SK-N-SH (cell line): ENCODE measurements at places on chromosomes 2 and 18.
A peak's percentile ranks its signal among the peaks of the same experiment; 100 is the strongest.

GRCh38 chr2:3021720-3022119 lies 355.9 kb downstream of the EIPR1 start:
- no peak for DNase-seq

DNA sequence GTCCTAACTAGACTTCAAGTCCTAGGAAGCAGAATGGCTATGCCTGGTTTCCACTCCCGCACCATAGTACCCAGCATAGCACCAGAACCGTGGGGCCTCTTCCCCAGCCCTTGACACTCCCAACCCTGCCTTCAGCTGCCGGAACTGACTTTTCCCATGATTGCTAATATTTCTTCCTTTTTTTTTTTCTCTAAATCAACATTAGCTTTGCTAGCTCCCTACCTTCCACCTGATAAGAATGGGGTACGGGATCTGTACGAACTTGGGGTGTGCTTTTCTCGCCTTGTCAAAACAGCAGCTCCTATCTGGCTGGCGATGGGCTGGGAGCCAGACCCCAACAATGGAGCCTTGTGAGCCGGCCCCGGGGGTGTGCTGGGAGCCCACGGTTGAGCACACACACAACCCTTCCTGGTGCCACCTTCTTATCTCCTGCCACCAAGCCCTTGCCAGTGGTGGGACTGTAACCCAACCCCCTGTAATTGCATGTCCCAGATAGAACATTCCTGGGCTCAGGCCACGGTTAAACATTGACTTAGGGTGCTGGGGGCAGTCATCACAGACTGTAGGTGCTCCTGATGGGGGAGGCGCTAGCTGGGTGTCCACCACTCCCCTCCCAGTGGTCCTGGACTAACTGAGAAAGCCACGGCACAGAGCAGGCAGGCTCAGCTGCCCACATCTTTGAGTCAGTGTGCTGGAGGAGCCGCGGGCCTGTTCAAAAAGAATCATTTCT lies 213.0 kb upstream of the HAAO start:
- peak; percentile 34 for DNase-seq

- DNase-seq = no peak
These were observed 47.1 kb downstream of the KCNIP3 start for GRCh38 chr2:95344215-95344583.

DNA sequence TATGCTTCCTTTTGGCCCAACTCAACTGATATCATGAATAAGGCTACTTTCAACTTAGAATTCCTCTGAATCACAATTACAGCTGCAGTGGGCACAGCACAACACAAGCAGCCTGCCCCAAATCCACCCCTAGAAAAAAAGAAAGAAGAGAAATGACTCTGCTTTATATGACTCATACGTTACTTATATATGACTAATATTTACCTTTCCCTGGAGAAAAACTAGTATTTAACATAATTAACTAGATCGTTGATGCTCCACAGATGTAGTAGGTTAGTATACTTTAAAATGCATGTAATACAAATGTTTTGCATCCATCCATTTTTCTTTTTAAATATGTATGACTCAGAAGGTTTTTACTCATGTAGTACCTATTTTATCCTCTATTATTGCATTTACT lies 133.3 kb upstream of the UNC80 start:
- DNase-seq = no peak

DNA sequence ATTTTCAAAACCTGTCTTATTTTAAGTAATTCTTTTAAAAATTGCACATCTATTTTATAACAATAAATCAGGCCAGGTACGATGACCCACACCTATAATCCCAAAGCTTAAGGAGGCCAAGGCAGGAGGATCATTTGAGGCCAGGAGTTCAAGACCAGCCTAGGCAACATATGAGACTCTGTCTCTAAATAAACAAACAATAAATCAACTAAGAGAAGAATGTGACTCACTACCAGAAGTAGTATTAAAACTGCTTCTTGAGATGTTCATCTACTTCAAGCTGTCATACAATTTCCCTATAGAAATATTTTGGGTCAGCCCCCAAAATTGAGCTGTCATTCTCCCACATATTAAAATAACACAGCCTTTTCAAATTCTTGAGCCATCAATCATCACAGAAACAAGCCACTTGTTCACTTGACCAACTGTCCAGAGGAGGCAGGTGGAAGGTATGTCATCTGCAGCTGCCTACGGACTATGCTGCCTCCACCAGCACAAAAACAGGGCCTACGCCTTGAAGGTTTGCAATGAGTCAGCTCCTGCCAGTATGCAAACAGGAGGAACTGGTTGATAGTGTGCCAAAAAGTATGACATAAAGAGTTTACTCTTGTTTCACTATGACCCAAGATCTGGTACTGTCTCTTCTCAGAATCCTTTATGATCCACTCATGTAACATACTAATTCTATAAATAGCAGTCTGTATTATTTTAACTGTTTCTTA lies 33.6 kb downstream of the KIDINS220 start:
- DNase-seq = no peak

GRCh38 chr2:239339241-239339640 lies 61.6 kb downstream of the HDAC4 start:
- DNase-seq = no peak

- DNase-seq = no peak
These were observed 3.1 kb upstream of the AQP12A start for GRCh38 chr2:240688553-240688919.

GRCh38 chr18:74486119-74486849 lies 9.9 kb upstream of the CNDP2 start:
- no peak for DNase-seq

GRCh38 chr18:45860492-45860891 lies 35.0 kb downstream of the SIGLEC15 start:
- no peak for DNase-seq

DNA sequence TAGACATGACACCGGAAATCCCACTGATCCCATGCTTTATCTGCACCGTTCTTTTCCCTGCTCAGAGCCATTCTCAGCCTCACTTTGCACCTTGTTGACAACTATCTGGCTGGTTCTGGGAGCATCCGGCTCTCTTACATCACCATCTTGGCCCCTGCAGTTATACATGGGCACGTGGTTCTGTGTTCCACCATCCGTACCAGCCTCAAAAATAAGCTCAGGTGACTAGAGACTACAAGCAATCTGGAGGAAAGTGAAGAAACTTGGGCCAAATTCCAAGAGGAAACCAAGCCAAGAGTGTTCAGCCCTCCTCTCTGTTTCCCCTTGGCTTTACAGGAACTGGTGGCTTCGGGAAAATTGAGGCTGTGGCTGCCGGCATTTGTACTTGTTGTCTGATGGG lies 244.6 kb upstream of the ACVR2A start:
- DNase-seq = no peak

- no peak for DNase-seq
These were observed 127.0 kb downstream of the INHBB start for GRCh38 chr2:120472891-120473309.

- DNase-seq = no peak
These were observed 161.7 kb upstream of the ZNF236 start for GRCh38 chr18:76660571-76661192.

DNA sequence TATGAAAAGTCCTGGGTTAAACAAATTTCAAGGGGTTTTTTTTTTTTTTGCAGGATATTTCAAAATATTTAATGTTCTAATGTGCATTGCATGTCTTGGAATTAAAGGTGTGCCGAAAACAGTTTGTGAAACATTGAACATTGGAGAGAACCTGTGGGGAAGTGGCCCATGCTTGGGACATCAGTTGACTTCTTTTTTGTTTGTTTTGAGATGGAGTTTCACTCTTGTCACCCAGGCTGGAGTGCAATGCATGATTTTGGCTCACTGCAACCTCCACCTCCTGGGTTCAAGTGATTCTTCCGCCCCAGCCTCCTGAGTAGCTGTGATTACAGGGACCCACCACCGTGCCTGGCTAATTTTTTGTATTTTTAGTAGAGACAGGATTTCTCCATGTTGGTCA lies 71.0 kb upstream of the RAPH1 start:
- DNase-seq = no peak

GRCh38 chr2:179605341-179605740 lies 256.1 kb downstream of the ZNF385B start:
- no peak for DNase-seq

DNA sequence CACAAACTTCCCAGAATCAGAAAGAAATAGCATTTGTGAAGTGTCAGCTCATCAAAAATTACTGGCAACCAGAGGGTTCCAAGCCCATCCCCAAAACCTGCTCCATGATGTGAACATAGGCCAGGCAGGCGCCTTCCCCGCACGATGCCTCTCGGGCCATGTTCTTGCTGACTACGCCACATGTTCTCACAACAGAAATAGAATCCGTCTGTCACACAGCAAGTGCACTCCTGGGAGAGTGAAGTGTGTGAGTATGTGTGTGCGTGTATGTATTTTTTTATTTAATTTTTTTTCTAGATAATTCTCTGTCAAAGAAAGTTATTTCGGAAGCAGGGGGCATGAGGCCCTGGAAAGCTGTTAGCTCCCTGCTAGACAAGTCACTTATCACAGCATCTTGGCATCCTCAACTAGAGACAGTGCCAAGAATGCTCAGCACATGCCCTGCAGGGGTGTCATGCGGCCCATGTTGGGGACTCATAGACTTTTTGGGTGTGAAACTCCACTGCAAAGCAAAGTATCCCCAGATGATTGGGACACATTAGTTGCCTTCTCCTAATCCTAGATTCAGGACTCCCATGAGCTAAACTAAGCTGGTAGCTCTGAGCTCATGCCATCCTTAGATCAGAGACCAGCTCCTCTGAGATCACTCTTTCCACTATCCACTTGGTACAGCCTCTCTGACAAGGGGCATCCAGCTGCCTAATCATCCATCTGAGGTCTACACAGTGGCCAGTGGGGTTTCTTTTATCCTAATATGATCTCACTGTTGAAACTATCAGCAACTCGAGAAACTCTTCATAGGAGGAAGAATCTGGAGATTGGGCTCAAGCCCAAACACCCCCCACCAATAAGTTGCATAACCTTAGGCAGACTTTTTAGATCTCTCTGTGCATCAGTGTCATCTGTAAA lies 53.2 kb upstream of the CYRIA start:
- no peak for DNase-seq

DNA sequence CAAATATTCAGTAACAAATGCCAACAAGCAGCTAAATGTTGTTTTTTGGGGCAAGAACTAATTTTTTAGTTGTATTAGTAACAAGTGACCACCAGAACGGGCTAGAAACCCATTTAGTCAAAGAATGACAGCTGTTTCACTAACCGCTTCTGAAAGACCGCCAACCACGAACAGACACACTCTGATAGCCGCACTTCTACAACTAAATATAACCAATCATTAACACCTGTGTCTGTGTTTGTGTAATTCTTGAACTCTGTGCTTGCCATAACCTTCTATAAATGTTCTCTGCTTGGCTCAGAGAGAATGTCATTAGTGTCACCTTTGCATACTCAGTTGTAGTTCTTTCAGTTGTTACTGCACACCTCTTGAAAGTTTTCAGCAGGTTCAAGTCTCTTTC lies 526.3 kb upstream of the LRRTM1 start:
- DNase-seq = no peak

- DNase-seq = no peak
These were observed 6.2 kb downstream of the NAB1 start for GRCh38 chr2:190655113-190655512.

- DNase-seq = no peak
These were observed 9.3 kb downstream of the ATOH8 start for GRCh38 chr2:85763132-85763531.

DNA sequence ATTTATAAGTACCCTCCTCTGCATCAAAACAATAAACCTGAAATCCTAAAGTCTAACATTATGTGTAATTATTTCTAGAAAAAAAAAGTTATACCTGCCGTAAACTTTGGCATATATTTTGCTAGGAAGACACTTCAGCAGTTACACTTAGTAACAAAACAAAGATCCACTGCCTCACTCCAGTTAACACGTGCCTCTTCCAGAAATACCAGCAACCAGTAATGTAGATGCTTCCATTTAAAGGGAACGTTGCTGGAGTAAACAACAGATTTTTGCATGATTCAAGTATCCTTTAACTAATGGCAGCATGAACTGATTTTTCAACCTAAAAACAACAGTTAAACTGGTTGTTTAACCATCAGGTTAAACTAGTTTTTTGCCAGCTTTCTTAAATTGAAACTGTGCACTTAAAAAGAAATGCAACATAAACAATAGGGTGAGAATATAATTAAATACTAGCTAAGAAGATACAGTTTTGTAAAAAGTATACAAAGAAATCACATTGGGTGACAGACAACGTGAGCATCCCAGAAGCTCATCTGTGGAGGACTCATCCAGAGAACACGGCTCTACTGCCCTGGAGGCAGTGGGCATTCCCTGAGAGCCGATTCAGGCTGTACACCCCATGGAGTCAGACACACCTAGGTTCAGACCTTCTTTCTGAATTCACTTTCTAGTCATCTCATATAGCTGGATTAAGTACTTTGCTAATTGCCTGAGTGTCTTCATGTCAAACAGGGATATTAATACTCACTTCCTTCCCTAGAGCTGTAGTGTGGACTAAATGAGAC lies 22.3 kb downstream of the MGAT4A start:
- no peak for DNase-seq

DNA sequence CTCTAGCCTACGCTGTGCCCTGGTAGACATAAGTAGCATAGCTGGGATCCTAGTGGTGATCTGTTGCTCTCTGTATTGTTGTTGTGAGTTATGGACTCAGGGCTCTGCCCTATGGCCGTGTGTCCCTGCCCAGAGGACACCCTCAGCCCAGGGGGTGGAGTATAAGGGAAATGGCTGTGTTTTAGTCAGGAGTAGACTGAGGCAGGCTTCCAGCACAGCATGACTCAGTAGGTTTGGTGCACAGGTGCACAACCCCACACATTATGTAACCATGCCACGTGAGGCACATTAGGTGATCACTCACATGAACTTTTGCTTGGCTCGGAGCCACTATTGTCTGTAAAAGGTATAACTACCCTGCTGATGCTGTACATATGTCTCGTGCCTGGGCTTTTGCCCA lies 59.9 kb upstream of the PEX13 start:
- DNase-seq = no peak

DNA sequence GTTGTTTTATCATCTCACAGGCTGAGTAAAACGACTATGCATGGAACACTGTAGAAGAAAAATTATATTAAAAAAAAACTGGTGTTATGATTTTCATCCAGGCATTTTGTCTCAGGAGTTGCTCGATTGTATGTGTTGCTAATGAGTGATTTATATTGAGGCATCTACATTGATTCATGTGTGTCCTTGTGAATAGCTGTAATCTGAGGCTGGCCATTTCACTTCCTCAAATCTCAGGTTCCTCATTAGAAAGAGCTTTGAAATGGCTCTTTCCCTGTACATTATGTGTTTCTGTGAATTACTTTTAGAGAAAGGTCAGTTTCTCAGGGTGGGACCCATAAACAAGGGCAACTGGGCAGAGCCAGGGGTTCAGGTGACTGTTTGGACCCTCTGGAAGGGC lies 2.3 kb downstream of the IL18R1 start:
- DNase-seq = no peak
